ENCODE measurements at places on chromosomes 2 and 18. TPM values are rescaled to one million over a fixed set of nuclear protein-coding genes. Genes with fewer than 3 reads are reported as not detected.

The MAP3K19 gene
- not detected for polyA plus RNA-seq

The WDPCP gene
- 5.8 TPM for polyA plus RNA-seq

The ANKMY1 gene
- 16.6 TPM for polyA plus RNA-seq

The TMEM247 gene
- polyA plus RNA-seq: not detected

The ALPP gene
- polyA plus RNA-seq: not detected

The COL6A3 gene
- 0.06 TPM for polyA plus RNA-seq

The OSR1 gene
- polyA plus RNA-seq: not detected

The FZD7 gene
- polyA plus RNA-seq: 0.76 TPM

The DUSP19 gene
- 7.7 TPM for polyA plus RNA-seq

The SELENOI gene
- polyA plus RNA-seq: 22.4 TPM

Data from neural cell (in vitro differentiated cells).